SHP77 (cell line): ENCODE measurements at places on chromosomes 12 and 14.

GRCh38 chr12:48828293-48828692 lies 10.0 kb downstream of the CACNB3 start:
- DNase-seq, result no peak

GRCh38 chr12:77645966-77646598 lies 184.6 kb upstream of the NAV3 start:
- DNase-seq, result no peak

- DNase-seq, result no peak
Observed at GRCh38 chr14:62181591-62181990, 419.4 kb downstream of the SNAPC1 start.

DNA sequence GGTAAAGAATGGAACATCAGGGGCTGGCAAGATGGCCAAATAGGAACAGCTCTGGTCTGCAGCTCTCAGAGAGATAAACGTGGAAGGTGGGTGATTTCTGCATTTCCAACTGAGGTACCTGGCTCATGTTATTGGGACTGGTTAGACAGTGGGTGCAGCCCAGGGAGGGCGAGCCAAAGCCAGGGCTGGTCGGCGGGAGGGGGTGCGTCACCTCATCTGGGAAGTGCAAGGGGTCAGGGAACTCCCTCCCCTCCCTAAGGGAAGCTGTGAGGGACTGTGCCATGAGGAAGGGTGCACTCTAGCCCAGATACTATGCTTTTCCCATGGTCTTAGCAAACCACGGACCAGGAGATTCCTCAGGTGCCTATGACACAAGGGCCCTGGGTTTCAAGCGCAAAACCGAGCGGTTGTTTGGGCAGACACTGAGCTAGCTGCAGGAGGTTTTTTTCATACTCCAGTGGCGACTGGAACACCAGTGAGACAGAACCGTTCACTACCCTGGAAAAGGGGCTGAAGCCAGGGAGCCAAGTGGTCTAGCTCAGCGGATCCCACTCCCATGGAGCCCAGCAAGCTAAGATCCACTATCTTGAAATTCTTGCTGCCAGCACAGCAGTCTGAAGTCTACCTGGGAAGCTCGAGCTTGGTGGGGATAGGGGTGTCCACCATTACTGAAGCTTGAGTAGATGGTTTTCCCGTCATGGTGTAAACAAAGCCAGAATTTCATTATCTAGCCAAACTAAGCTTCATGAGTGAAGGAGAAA lies 317.6 kb downstream of the NELL2 start:
- no peak for DNase-seq

GRCh38 chr12:121996050-121996944 lies 25.4 kb upstream of the BCL7A start:
- no peak for DNase-seq

DNA sequence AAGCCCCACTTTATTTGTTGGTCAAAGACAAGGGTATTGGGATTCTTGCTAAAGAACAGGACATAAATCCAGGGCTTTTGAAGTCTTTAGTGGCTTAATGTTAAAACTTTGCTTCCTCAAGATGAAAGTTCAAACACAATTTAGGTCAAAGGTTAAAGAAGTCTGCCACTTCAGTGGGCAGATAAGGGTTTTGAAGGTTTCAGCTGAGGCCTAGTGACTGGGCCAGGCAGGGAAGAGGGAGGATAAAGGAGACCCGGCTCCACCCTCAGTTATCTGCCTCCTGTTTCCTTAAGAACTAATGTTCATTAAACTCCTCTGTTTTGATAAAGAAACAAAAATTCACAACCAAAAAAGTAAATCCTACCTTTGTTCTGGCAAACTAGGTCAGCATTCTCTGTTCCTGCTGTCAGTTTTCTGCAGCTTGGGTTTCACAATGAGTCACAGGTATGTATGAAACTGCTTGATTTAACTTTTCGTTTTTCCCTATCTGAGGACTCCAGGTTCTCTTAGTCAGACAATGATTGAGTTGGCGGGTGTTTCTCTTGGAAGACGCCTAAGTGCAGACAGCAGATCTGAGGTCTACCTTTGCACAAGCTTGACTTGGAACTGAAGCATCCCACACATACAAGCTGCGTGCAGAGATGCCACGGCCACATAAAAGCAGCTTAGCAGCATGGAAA lies 208.3 kb downstream of the EXOC5 start:
- DNase-seq, result no peak
